ENCODE measurements at places on chromosomes 5 and 9.

GRCh38 chr5:103424453-103425205, 138.0 kb downstream of the NUDT12 start:
- no peak for DNase-seq

DNA sequence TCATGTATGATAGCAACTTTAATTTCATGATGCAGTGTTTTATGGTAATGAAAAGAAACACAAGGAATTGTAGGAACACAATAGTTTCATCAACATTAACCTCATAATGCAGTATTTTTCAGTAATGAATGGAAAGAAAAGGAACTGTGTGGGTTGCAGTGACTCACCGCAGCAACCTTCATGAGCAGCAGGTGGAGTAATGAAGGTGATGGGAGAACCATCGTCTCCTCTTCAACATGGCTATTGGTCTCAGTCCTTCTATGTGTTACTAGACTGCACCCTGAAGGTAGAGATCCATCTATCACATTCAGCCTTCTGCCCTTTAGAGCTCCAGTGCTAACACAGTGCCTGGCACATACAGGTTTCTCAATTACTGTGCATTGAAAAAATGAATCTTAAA, 58.0 kb downstream of the TMEM215 start:
- DNase-seq = no peak

DNA sequence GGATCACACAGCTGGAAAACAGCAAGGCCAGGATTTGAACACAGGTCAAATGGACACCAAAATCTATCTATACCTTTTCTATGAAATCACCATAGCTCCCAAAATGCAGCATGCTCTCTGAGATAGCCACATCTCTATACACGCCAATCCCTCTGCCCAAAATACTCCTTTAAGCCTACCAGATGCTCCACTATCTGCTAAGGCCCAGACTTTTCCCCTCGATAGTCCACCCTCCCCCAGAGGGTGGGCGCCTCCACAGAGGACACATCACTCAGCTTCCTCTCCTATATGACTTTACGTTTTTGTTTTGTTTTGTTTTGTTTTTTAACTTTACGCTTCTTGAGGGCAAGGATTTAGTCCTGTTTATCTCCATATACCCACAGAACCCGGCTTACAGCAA, 46.8 kb downstream of the MTMR12 start:
- DNase-seq = no peak

DNA sequence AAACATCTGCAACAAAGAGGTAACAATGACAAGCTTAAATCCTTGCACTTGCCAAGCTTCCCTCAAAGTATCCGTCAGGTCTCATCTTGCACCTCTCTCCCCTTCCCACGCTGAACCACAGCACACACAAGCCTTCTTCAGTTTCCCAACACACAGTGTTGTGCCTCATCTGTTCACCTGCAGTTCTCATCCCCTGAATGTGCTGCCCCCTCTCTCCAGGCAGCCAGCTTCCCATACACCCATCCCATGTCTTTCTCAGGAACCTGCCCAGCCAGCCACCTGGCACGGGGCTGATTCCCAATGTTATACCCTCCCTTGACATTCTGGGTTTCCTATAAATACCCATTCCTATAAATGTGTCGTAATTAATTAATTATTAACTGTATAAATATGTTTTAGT, 314.8 kb downstream of the PRELID2 start:
- DNase-seq = no peak

DNA sequence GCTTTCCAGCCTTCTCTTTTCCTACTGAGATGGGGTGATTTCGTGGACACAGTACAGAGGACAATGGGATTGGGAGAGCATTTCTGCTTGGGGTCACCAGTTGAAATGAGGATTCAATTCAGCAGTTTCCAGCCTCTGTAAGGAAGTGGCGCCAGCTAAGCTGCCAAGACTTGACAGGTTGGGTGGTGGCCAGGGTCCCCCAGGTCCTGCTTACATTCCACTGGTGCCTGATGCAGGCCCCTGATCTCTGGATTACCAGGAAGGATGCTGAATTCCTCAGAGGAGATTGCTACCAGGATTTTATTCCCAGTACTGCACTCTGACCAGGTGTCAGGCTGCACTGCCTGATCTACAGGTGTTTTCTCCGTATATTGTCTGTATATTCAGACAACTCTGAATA, 119.7 kb downstream of the PSD2 start:
- DNase-seq = no peak

DNA sequence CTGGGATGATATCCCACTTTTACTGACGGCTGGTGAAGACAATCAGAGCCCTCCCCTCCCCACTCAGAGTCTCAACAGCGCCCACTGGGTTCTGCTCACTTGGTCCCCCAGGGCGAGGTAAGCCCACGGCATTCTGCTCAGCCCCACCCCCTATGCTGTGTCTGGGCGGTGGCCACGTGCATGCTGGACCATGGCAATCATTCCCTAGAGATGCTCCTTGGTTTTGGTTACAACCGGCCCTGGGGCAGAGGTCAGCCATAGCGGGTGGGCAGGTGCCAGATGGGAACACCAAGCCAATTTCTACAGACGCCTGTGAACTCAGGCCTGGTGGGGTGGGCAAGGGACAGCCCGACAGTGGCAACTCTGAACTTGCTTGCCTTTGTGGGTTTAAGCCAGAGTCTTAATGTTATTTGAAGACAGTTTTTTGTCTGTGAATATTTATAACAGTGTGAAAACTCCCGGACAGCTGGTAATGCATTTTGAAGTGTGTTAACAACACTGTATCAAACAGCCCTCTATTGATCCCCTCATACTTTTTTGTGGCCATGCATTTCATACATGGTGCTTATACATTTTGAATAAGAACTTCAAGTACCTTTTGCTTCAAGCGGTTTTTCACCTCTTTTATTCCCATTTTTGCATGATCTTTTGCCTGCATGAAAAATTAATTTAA, 94.2 kb downstream of the CRB2 start:
- DNase-seq = no peak

DNA sequence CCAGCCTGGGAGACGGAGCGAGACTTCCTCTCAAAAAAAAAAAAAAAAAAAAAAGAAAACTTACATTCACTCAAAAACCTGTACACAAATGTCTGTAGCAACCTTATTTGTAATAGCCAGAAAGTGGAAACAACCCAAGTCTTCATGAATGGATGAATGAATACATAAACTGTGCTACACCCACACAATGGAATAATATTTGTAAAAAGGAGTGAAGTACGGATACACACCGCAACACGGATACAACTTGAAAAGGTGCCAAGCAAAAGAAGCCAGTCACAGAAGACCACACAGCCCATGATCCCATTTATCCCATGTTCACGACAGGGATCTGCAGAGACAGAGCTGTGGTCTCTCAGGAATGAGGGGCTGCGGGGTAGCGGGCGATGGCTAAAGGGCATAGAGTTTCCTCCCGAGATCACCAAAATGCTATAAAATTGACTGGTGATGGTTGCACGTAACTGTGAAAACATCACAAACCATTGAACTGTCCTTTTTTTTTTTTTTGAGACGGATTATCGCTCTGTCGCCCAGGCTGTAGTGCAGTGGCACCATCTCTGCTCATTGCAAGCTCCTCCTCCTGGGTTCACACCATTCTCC, 76.2 kb upstream of the COL5A1 start:
- DNase-seq = no peak

GRCh38 chr5:175478008-175478383, 364 bp upstream of the SFXN1 start:
- DNase-seq = no peak

Data from muscle of arm (tissue), 14 donors.